Smooth muscle cell of the coronary artery (primary cell): ENCODE measurements at places on chromosomes 3 and 15. TPM values are rescaled to one million over a fixed set of nuclear protein-coding genes. Genes with fewer than 3 reads are reported as not detected.

Gene PLCB2
- total RNA-seq, result 0.12 and 0.23 TPM in 2 replicates

Gene SI
- total RNA-seq, result not detected in 2 replicates

Gene CHDH
- under 0.01 and 0.59 TPM in 2 replicates for total RNA-seq

Gene KLHL24
- total RNA-seq, result 65.4 and 170 TPM in 2 replicates

Gene GALNT15
- total RNA-seq, result 0.23 and 17.0 TPM in 2 replicates

Gene LRTM1
- not detected in 2 replicates for total RNA-seq

Gene C3orf33
- total RNA-seq, result 0.23 and 1.7 TPM in 2 replicates

Gene CNTN3
- total RNA-seq, result 3.5 and 4.6 TPM in 2 replicates

Gene WDR93
- total RNA-seq, result 0.23 TPM in 1 of 2 replicates, not detected in the other

Gene CCR4
- under 0.01 TPM in 1 of 2 replicates, not detected in the other for total RNA-seq
